Stimulated activated CD4-positive, alpha-beta T cell treated with anti-CD3 and anti-CD28 coated beads, TNF-alpha, amount 100 ng/mL, for 4 hours (primary cell): ENCODE measurements at places on chromosomes 3 and 15.

DNA sequence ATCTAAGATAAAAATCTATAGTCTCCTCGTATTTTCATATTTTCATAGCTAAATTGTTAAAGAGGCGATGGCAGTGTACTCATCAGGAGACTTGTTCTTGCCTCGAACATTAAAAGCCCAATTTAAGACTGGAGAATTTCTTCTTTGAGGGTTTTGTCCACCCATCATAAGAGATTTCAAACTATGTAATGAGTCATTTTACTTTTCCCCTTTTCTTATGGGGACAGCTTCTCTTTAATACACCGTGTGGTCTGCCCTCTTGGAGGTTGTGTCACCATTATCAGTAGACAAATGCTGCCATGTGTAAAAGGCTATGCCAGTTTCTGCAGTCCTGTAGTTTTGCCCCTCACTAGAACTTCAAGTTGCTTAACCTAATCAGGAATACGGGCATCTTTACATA lies 16.9 kb downstream of the TGFBR2 start:
- DNase-seq, result no peak

- no peak for DNase-seq
Observed at GRCh38 chr3:46102780-46103130, 75.5 kb upstream of the XCR1 start.

GRCh38 chr3:43966126-43966525 lies 275.4 kb downstream of the ABHD5 start:
- no peak for DNase-seq

- DNase-seq, result no peak
Observed at GRCh38 chr15:38021259-38021658, 86.8 kb downstream of the TMCO5A start.

GRCh38 chr3:194346621-194347020 lies 4.5 kb downstream of the CPN2 start:
- DNase-seq, result no peak

- DNase-seq, result no peak
Observed at GRCh38 chr3:109346770-109347295, 9.5 kb upstream of the DPPA4 start.

GRCh38 chr3:30711151-30711550 lies 104.8 kb downstream of the TGFBR2 start:
- no peak for DNase-seq

DNA sequence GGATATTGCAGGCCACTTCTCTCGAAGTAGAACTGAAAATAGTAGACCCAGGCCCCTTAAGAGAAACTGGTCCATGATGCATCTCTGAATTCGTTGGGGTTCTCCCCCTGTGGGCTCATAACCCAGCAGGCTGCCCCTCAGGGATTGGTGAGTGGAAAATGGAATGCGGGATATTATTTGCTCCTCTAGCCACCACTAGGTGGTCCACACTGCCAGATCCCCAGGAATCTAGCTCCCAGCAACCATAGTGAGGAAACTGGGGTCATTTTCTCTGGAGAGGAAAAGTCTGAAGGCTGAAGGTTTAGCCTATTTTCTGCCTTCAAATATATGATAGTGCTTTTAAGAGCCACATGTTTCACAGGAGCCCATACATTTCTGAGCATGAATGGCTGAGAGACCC lies 6.7 kb downstream of the CX3CR1 start:
- no peak for DNase-seq
